ENCODE measurements at places on chromosomes 1 and 21.

DNA sequence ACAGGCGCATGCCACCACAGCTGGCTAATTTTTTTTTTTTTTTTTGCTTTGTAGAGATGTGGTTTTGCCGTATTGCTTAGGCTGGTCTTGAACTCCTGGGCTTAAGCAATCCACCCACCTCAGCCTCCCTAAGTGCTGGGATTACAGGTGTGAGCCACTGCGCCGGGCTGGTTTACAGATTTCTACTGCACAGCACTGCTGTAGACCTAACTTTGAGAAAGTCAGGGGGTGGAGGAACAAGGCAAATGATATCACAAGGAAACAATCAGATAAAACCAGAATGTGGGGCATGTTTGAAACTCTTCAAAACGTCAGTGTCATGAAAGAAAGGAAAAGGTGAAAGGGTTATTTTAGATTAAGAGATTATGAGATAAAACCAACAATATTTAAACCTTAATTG is 45.3 kb downstream of the URB2 start:
- no peak for DNase-seq

DNA sequence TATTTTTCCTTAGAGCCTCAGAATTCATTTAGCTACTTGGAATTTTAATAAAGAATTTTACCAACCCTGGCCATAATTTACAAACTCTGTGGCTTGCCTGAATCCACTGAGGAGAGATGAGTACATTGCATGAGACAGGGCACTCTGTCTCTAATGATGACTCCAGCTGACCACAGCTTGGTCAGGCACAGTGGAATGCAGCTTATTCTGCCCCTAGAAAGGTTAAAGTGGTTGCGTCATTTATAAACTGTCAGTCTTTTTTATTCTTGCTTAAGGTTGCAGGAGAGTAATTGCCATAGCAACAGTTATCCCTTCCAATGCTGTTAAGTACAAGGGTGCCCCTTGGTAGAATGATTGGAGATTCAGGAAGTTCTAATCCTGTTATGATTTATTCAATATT is 28.3 kb downstream of the PDE4B start:
- DNase-seq: peak; percentile 5

DNA sequence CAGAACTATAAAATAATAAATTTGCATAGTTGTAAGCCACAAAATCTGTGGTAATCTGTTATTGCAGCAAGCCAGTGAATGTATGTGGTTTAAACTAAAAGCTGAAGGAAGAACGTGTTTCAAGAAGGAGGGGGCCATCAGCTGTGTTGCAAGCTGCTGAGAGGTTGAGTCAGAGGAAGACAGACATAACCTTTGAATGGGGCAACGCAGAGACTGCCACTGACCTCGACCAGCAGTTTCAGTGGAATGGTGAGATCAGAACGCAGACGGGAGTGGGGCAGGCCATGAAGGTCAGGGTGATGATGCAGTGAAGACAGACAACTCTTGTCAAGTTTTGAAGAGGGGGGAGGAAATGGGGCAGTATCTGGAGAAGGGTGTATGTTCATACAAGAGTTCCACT is 23.2 kb upstream of the QSOX1 start:
- DNase-seq: peak; percentile 75

GRCh38 chr1:30111431-30111830 is 612.0 kb downstream of the MATN1 start:
- DNase-seq: peak; percentile 7

DNA sequence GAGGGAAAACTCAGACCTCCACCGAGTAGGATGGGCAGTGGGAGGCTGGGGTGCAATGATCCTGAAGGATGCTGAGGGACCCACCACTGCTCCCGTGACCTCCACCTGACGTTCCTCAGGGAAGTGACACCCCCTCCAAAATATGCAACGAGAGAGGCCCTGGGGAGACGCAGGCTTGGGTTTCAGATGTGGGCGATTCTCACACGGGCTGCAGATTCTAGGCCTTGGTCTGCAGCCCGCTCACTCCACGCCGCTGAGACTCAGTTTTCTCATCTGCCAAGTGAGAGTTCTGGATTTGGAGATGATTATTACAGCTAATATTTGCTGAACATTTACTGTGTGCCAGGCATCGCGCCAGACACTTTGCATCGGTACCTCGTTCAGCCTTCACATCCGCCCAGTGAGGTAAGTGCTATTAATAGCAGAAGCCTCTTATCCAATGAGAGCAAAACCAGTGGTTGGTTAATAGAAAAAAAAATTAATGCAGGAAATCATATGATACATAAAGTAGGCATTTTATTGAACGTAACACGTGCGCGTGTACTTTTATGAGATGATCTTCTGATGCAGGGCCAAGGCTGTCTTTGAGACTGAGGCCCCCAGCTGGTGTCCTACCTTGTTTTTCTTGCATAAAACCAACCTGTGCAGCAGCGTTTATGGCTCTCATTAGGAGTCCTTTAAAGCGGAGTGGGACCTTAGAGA is 102.0 kb upstream of the RUNX3 start:
- DNase-seq: peak; percentile 60

DNA sequence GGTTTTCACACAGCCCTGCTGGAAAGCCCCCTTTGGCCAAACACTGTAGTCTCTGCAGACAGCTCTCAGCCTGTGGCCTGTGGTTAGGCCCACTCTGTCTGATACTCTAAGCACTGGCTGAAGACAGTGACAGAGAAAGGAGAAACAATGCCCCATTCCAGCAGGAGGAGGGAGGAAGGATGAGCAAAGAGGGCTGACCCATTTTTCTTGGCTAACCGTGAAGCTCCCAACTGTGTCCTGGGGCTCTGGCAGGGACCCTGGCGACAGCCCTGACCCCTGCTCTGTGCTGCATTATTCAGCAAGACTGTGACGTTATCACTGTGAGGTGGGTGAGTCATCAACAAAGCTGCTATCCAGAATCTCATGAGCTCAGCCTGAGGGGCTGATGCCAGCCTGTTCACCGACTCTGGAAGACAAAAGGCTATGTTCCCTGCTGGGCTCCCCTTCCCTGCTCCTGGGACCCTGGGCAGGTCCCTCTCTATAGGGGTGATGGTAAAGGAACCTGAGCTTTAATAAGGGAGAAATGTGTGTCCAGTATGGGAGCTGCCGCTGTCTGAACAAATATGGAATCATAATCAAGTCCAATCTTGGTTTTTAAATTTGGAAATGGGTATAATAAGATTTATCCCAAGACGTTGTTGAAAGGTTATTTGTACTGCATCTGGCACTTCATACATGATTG is 107.0 kb downstream of the RHOU start:
- peak; percentile 69 for DNase-seq

- no peak for DNase-seq
Measured at GRCh38 chr1:247467129-247467528, 9.2 kb upstream of the OR2B11 start.

DNA sequence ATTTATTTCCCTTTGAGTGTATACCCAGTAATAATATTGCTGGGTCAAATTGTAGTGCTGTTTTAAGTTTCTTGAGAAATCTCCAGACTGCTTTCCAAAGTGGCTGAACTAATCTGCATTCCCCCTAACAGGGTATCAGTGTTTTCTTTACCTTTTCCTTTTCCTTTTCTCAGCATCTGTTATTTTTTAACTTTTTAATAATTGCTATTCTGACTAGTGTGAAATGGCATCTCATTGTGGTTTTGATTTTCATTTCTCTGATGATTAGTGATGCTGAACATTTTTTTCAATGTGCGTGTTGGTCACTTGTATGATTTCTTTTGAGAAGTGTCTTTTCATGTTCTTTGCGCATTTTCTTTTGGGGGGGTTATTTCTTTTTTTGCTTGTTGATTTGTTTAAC is 374.9 kb upstream of the BRINP3 start:
- DNase-seq: no peak

- DNase-seq: no peak
Measured at GRCh38 chr1:56585985-56586384, 6.6 kb upstream of the PLPP3 start.

DNA sequence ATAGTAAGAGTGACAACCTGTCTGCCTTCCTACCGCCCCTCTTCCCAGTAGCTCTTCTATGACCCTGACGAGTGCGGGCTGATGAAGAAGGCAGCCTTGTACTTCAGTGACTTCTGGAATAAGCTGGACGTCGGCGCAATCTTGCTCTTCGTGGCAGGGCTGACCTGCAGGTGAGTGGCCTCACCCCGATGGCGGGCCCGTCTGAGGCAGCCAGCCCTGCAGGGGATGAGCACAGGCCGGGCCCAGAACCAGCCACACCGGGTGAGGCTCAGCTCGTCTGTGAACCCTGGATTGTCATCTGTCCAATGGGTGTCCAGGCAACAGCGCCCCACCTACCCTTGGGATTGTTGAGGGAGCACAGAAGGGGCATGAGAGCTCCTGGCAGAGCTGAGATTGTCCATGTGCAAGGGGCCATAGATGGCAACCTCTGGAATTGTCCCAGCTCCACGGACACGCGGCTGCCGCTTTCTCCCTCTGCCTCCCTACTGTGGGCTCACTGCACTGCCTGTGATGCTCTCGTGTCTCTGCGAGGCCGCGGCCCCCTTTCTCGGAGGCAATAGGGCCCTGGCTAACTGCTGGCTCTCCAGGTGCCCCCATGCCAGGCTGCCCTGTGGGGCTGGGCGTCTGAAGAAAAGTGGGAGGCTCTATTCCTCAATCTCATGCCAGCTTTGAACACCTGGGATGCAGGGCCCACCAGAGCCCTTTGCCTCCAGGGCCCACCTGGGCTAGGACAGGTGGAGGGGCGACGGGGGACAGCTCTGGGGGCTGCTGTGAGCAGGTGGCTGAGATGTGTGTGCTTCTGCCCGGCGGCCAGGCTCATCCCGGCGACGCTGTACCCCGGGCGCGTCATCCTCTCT is 50.0 kb upstream of the LRRC3 start:
- DNase-seq: no peak

- DNase-seq: no peak
Measured at GRCh38 chr1:81592233-81592632, 208.5 kb upstream of the ADGRL2 start.

- DNase-seq: no peak
Measured at GRCh38 chr1:227213426-227213825, 104.9 kb downstream of the CDC42BPA start.

DNA sequence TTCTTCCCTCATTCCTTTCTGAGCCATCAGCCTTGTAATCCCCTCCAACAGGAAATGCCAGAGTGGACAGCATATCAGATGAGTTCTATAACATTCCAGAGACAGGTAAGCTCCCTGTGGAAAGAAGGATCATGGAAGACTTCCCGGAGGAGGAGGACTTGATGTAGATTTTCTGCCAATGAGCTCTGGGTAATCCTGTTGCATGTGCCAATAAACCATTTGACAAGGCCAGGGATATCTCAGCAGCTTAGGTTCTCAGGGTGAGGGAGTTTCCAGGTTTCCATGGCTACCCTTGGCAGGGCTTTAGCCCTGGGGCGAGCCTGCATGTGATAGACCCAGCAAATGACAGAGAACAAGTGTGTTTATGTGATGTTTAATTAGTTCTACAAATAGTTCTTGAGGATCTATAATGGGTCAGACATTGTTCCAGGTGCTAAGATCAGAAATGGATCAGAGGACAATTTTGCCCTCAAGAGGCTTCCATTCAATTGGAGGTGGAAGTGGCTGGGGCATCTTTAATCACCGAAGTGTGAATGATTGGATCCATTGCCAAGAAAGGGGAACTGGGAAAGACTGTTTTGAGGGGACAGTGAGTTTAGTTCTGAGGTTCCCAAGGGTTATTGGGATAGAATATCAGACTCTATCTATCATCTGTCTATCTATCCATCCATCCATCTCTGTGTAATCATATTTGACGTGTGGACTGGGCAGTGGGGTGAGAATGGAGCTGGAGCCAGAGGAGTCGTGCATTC is 6.9 kb downstream of the PLA2G5 start:
- DNase-seq: no peak

GRCh38 chr1:189496768-189497167 is 980.9 kb downstream of the BRINP3 start:
- no peak for DNase-seq

GRCh38 chr1:232383455-232384123 is 246.3 kb downstream of the SIPA1L2 start:
- DNase-seq: no peak

GRCh38 chr1:85153149-85153891 is 47.5 kb downstream of the SYDE2 start:
- DNase-seq: no peak

DNA sequence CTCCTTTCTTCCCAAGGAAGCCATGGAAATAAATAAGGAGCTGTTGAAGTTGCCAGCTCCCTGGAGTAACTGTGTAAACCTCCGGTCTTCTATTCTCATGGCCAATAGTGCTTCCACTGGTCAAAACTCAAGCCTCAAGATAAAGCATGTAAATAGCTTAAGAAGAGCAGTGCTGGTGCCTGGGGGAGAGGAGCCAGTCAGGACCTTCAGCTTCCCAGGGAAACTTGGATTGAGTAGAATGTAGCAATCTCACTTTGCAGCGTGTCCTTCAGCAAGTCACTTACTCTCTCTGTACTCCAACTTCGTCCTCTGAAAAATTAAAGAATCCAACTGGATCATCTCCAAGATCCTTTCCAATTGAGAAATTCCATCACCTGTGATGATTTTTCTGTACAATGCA is 44.7 kb downstream of the NAV1 start:
- DNase-seq: no peak

DNA sequence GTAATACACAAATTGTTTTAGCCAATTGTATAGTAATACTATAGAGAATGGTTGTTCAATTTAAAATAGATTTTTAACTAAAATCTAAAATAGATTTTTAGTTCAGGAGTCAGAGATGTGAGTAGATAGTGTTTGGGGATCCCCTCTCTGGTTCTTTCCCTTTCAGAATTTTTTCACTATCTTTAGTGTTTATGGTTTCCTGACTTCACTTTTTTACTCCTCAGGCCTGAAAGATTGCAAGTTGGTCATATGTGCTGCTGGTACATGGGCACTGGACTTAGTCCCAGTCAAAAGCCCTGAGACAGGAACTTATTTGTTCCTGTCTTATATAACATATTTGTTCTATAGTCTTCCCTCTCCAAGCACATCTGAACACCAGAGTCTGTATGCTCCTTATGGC is 96.8 kb upstream of the ATP1B1 start:
- no peak for DNase-seq

DNA sequence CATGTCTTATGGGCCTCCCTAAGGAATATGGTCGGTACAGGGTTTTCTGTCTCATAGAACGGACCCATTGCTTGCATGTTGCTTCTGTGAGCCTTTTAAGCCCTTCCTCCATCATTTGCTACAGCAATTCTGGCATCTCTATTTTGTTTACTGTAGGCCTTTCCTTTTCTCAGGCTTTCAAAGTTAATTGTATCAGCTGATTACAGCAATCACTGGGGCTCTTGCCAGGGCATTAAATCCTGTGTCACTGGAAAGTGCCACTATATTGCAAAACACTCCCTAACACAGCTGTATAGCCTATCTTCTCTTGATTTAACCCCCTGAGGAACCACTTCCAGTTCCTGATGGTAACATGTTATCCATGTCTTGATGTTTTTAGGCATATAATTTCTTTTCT is 156.5 kb downstream of the PDE4B start:
- DNase-seq: no peak
